ENCODE measurements at places on chromosomes 7 and 10. TPM values are rescaled to one million over a fixed set of nuclear protein-coding genes. Genes with fewer than 3 reads are reported as not detected.
A peak's percentile ranks its signal among the peaks of the same experiment; 100 is the strongest.

KAZALD1 gene
- 1.4 TPM for total RNA-seq

SPDYE2 gene
- total RNA-seq: not detected

CTAGE15 gene
- total RNA-seq: 2.3 TPM

PARD3 gene
- 57.3 TPM for total RNA-seq

CYP26C1 gene
- total RNA-seq: not detected

SPDYE3 gene
- not detected for total RNA-seq

SDHAF3 gene
- total RNA-seq: 13.6 TPM

INSYN2A gene
- not detected for total RNA-seq

RHOBTB1 gene
- 0.11 TPM for total RNA-seq

MYL7 gene
- total RNA-seq: not detected

DNA sequence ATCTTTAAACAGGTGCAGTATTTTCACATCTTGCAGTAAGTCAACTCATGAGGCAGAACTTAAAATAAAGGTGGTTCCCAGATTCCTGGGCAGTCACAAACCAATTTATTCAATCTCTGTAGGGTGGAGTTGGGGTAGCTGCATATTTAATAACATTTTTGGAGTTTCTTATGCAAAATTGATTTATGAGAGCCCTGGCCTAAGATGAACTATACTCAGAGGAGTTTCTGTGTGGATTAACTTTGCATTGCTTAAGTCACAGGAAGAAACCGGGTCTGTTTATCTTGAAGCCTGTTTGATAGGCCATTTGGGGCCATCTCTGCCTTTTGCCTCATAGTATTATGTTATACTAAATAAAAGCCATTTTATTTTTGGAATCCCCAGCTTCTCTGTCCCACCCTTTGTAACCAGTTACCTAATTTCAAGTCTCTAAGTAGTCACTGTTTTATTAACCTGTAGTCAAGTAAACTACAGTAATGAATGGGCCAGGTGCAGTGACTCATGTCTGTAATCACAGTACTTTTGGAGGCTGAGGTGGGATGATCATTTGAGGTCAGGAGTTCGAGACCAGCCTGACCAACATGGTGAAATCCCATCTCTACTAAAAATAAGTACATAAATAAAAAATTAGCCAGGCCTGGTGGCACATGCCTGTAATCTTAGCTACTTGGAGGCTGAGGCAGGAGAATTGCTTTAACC, 104.4 kb upstream of the FAM3C start:
- H3K4me1 ChIP-seq: no peaks in the 10 kb centered on the region
- H3K4me3 ChIP-seq: no peak overlapping the region
- no peak for DNase-seq
- H3K27me3 ChIP-seq: no peaks in the 10 kb centered on the region

GRCh38 chr10:90051053-90051452, 349.7 kb downstream of the KIF20B start:
- no peaks in the 10 kb centered on the region for H3K4me1 ChIP-seq
- H3K4me3 ChIP-seq: no peak overlapping the region
- no peaks in the 10 kb centered on the region for H3K27me3 ChIP-seq
- H3K27ac ChIP-seq: no peak overlapping the region
- DNase-seq: no peak

- H3K4me3 ChIP-seq: no peak overlapping the region
- H3K27ac ChIP-seq: no peak overlapping the region
- H3K36me3 ChIP-seq: no peaks in the 10 kb centered on the region
- DNase-seq: no peak
- H3K4me1 ChIP-seq: peaks cover 11% of the 10 kb centered on the region
Observed at GRCh38 chr10:101287997-101288635, 58.9 kb upstream of the LBX1 start.

DNA sequence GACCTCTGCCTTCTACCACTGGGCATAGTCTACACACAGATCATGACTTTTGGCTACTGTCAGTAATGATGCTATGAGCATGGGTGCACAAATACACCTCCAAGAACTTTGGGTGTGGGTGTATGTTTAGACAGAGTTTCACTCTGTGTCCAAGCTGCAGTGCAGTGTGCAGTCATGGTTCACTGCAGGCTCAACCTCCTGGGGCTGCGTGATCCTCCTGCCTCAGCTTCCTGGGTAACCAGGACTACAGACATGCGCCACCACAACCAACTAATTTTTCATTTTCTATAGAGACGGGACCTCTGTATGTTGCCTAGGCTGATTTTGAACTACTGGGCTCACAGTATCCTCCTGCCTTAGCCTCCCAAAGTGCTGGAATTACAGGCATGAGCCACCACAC, 194.4 kb downstream of the NSUN6 start:
- no peaks in the 10 kb centered on the region for H3K27me3 ChIP-seq
- H3K4me1 ChIP-seq: no peaks in the 10 kb centered on the region
- H3K36me3 ChIP-seq: no peaks in the 10 kb centered on the region
- no peak overlapping the region for H3K4me3 ChIP-seq

- H3K27ac ChIP-seq: no peak overlapping the region
- peaks cover 4% of the 10 kb centered on the region for H3K4me1 ChIP-seq
- H3K4me3 ChIP-seq: no peak overlapping the region
- no peaks in the 10 kb centered on the region for H3K36me3 ChIP-seq
- no peak for DNase-seq
Observed at GRCh38 chr7:121416533-121416932, 20.4 kb upstream of the FAM3C start.

- no peak overlapping the region for H3K27ac ChIP-seq
- H3K27me3 ChIP-seq: peaks cover 3% of the 10 kb centered on the region
- no peak overlapping the region for H3K4me3 ChIP-seq
Observed at GRCh38 chr10:99630433-99630832, 10.2 kb upstream of the SLC25A28 start.

GRCh38 chr10:132884691-132885271, 57.6 kb downstream of the CFAP46 start:
- H3K4me3 ChIP-seq: no peak overlapping the region
- no peak for DNase-seq
- no peaks in the 10 kb centered on the region for H3K4me1 ChIP-seq
- H3K27ac ChIP-seq: no peak overlapping the region

DNA sequence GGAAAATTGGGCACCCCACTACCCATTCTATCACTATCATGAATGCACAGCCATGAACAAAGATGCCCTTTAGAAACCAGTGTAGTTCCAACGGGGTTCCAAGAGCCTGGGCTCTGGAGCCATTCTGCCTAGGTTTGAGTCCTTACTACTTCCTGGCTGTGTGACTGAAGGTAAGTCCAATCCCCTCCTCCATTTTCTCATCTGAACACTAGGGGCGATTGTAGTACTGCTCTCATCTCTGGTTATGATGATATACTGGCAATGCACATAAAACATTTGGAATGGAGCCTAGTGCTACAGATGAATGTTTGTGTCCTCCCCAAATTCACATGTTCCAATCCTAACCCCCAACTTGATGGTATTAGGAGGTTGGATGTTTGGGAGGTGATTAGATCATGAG, 28.1 kb upstream of the CDH23 start:
- no peaks in the 10 kb centered on the region for H3K27me3 ChIP-seq
- DNase-seq: no peak
- H3K4me1 ChIP-seq: no peaks in the 10 kb centered on the region
- H3K4me3 ChIP-seq: no peak overlapping the region
- H3K27ac ChIP-seq: no peak overlapping the region

DNA sequence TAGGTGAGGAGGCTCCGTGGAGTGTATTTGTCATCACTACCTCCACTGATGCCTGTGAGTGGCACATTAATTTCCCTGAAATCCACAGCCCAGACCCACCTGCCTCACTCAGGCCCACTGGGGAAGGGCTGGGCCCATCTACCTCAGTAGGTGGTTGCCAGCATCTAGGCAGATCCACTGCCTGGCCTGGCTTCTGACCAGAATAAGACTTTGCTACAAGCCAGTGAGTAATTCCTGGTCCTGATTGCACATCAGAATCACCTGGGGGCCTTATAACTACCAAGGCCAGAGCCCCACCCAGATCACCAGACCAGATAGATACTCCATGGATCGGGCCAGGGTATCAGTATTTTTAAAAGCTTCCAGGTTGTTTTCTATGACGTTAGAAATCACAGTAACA, 37.5 kb upstream of the PLEKHA1 start:
- no peaks in the 10 kb centered on the region for H3K27me3 ChIP-seq
- DNase-seq: no peak
- H3K36me3 ChIP-seq: no peaks in the 10 kb centered on the region
- H3K4me3 ChIP-seq: no peak overlapping the region
- H3K27ac ChIP-seq: peak overlapping the region; percentile 75

- H3K27me3 ChIP-seq: no peaks in the 10 kb centered on the region
- no peak overlapping the region for H3K27ac ChIP-seq
- no peak for DNase-seq
Observed at GRCh38 chr7:51029701-51030191, 247.1 kb upstream of the GRB10 start.

GRCh38 chr7:150977382-150978125, 567 bp downstream of the KCNH2 start:
- no peaks in the 10 kb centered on the region for H3K36me3 ChIP-seq
- H3K27me3 ChIP-seq: no peaks in the 10 kb centered on the region
- peak overlapping the region; percentile 19 for H3K27ac ChIP-seq
- peak overlapping the region; percentile 33 for H3K4me3 ChIP-seq

GRCh38 chr10:70198696-70199466, 28.6 kb upstream of the SAR1A start:
- no peak for DNase-seq
- no peak overlapping the region for H3K4me3 ChIP-seq
- peaks cover 19% of the 10 kb centered on the region for H3K36me3 ChIP-seq
- H3K27ac ChIP-seq: no peak overlapping the region
- no peaks in the 10 kb centered on the region for H3K4me1 ChIP-seq

DNA sequence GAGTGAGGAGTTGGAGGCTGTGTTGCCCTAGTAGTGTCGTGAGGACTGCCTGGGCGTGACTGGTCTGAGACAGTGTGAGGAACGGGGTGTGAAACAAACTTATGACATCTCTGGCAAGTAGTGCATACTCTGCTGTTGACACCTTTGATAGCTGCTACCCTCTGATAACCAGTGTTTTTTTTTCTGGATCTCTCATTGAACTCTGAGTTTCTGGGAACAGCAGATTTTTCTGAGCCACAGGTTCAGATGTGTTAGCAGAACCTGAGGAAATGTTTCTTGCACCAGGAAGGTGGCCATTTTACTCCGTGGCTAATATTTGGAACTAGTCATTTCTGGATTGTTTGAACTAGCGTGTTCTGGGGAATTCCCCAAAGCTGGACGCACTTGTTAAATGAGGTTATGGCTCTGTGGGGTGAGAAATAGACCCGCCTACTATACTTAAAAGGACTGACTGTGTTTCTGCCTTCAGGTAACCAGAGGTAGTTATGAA, 52.9 kb downstream of the AUTS2 start:
- no peaks in the 10 kb centered on the region for H3K36me3 ChIP-seq
- H3K4me3 ChIP-seq: no peak overlapping the region
- no peak for DNase-seq

DNA sequence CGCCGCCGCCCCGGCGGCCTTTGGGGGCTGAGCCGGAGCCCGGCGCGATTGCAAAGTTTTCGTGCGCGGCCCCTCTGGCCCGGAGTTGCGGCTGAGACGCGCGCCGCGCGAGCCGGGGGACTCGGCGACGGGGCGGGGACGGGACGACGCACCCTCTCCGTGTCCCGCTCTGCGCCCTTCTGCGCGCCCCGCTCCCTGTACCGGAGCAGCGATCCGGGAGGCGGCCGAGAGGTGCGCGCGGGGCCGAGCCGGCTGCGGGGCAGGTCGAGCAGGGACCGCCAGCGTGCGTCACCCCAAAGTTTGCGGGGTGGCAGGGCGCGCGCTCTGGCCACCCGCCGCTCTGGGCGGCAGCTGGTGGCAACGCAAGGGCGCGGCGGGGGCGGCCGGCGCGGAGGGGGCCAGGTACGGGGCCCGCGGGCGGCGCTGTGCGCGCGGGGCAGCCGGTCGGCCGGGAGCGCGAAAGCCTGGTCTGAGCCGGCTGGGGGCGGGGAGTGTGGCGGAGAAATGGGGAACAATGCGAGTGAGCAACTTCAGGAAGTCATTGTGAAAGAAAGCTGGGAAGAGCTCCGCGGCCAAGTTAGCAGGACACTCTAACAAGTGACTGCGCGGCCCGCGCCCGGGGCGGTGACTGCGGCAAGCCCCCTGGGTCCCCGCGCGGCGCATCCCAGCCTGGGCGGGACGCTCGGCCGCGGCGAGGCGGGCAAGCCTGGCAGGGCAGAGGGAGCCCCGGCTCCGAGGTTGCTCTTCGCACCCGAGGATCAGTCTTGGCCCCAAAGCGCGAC, at the start of gene IKZF1:
Gene IKZF1, plus strand, starts transcription at position 588 of the 782 bp plus-strand sequence. CDS start 14,346 bp downstream, outside the sequence.
- no peaks in the 10 kb centered on the region for H3K36me3 ChIP-seq
- H3K27me3 ChIP-seq: no peaks in the 10 kb centered on the region
- DNase-seq: no peak
- peaks cover 7% of the 10 kb centered on the region for H3K4me1 ChIP-seq

GRCh38 chr7:44184206-44184872, 4.9 kb downstream of the GCK start:
- no peak for DNase-seq
- H3K27me3 ChIP-seq: peaks cover 6% of the 10 kb centered on the region
- no peak overlapping the region for H3K4me3 ChIP-seq
- no peak overlapping the region for H3K27ac ChIP-seq
- peaks cover 11% of the 10 kb centered on the region for H3K4me1 ChIP-seq

GRCh38 chr7:1403638-1404459, 55.4 kb downstream of the MICALL2 start:
- H3K27me3 ChIP-seq: peaks cover 100% of the 10 kb centered on the region
- no peak for DNase-seq
- H3K4me3 ChIP-seq: no peak overlapping the region
- no peaks in the 10 kb centered on the region for H3K36me3 ChIP-seq
- no peak overlapping the region for H3K27ac ChIP-seq

GRCh38 chr7:129308047-129308446, 83.2 kb downstream of the AHCYL2 start:
- H3K36me3 ChIP-seq: no peaks in the 10 kb centered on the region
- peaks cover 12% of the 10 kb centered on the region for H3K4me1 ChIP-seq
- no peak overlapping the region for H3K4me3 ChIP-seq
- H3K27ac ChIP-seq: peak overlapping the region; percentile 76
- no peak for DNase-seq
- H3K27me3 ChIP-seq: no peaks in the 10 kb centered on the region

DNA sequence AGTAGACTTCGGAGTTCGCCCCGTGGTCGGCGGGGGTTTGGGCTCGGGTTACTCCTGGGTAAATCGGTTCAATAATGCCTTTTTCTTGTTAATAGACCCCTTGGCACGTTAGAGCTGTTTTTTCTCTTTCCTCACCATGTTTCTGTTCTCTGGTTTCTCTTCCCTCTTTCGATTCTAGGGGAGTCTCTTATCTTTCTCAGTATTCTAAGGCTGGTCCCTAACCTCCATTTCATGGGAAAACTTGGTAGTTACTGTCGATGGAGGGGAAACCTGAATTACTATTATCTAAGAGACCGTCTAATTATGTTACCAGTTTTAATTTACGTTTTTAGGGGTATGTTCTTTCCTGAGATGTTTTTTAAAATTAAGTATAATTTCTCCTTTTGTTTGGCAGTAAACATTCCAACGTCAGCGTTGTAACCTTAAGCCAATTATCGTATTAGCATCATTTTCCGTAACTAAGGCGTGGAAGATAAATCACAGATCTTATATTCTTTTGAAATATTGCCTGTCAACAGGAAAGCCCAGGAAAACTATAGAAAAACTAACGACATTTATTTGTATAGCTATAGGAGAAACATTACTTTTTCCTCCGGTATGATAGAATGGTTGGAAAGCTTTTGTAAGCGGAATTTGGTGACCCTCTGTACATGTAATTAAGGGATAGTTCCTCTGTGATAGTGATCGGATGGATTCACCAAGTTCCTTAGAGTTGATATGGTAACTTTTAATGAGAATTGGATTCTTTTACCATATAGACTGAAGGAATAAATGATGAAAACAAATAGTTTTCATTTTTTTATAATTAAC, 847 bp downstream of the BTAF1 start:
- H3K4me1 ChIP-seq: peaks cover 10% of the 10 kb centered on the region
- H3K27ac ChIP-seq: peak overlapping the region; percentile 99
- peaks cover 2% of the 10 kb centered on the region for H3K27me3 ChIP-seq

- H3K36me3 ChIP-seq: peaks cover 38% of the 10 kb centered on the region
- H3K27ac ChIP-seq: no peak overlapping the region
- no peak for DNase-seq
- no peaks in the 10 kb centered on the region for H3K4me1 ChIP-seq
- no peak overlapping the region for H3K4me3 ChIP-seq
- H3K27me3 ChIP-seq: no peaks in the 10 kb centered on the region
Observed at GRCh38 chr10:306675-307185, 171.5 kb downstream of the ZMYND11 start.
